Left kidney (tissue), 8 donors: ENCODE measurements at places on chromosomes 5 and 9.

GRCh38 chr5:54570916-54571315 lies 53.4 kb downstream of the SNX18 start:
- no peak for DNase-seq

DNA sequence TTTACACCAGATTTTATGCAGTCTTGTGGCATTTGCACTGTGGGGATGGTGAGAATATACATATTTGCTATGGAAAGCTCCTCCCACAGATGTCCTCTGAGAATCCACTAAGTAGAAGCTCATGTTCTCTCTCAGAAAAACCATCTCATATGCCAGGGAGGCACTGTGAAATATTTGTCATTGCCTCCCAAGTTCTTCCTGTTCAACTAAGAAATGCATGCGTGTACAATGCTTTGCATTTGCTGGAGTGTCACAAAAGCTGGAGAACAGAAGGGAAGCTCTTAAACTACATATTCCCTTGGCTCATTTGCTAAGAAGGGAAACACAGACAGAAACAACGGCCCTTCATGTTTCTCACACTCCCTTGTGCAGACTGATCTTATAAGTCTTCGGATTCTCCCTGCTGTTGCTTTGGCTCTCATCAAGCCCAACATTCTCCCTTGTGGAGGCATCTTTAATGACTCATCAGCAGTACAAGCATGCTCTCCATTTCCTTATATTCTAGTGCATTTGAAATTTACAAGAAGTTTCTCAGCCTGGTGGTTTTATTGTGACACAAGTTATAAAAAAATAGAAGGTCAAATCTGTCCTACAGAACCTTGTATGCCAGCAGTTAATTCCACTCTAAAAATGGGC lies 220.6 kb downstream of the TRIM36 start:
- no peak for DNase-seq

- no peak for DNase-seq
Observed at GRCh38 chr9:38771593-38771992, 51.7 kb upstream of the FAM240B start.

GRCh38 chr9:92563116-92564100 lies 27.6 kb upstream of the ECM2 start:
- DNase-seq: no peak

- no peak for DNase-seq
Observed at GRCh38 chr5:154970759-154971158, 29.9 kb downstream of the MRPL22 start.

DNA sequence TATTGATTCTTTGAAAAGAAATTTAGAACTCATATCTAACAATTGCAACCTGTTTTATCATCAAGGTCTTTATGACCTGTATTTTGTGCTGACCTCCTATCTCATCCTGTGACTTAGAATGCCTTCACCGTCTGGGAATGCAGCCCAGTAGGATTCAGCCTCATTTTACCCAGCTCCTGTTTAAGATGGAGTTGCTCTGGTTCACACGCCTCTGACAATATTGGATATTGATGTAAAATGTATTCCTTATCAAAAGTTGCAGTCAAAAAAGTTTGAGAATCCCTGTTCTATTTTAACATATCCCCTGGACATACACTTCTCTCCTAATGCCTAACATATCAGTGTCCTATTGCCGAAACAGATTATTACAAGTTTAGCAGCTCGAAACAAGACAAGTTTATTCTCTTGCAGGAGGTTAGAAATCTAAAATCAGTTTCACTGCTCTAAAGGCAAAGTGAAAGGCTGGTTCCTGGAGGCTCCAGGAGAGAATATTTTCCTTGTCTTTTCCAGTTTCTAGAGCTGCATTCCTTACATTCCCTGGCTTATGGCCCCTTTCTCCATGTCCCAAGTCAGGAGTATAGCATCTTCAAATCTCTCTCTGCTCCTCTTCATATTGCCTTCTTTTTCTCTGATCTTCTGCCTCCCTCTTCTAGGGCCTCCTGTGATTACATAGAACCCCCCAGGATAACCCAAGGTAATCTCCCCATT lies 31.5 kb upstream of the LVRN start:
- DNase-seq: no peak

- no peak for DNase-seq
Observed at GRCh38 chr9:98067184-98067583, 10.7 kb downstream of the NANS start.

- no peak for DNase-seq
Observed at GRCh38 chr5:163706053-163706771, 200.8 kb downstream of the MAT2B start.

GRCh38 chr9:88197016-88197415 lies 58.7 kb upstream of the SPATA31C2 start:
- no peak for DNase-seq

DNA sequence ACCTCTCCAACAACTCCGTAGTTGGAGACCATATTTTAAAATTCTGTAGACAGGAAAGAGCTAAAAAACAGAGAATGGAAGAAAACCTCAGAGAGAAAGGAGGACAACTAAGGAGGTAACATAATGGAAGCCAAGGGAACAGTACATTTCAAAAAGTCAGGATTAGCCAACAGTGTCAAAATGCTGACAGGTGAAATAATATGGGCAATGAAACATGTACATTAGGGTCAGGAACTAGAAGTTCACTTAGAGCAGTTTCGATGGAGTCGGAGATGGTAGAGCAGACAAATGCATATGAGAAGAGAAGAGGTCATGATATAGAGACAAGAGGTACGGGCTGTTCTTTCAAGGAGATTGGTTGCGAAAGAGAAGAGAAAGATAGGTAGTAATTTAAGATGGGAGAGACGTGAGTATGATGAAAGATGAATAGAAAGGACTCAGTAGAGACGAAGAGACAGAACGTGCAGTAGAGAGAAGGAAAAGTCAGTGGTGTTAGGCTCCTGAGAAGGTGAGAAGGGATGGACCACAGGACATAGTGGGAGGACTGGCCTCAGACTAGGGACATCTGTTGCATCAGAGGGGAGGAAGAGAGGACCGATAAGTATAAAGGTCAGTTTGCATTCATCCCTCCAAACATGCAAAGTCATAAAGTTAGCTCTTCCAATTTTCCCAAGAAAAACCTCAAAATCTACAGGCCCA lies 25.6 kb downstream of the NRG2 start:
- DNase-seq: no peak

DNA sequence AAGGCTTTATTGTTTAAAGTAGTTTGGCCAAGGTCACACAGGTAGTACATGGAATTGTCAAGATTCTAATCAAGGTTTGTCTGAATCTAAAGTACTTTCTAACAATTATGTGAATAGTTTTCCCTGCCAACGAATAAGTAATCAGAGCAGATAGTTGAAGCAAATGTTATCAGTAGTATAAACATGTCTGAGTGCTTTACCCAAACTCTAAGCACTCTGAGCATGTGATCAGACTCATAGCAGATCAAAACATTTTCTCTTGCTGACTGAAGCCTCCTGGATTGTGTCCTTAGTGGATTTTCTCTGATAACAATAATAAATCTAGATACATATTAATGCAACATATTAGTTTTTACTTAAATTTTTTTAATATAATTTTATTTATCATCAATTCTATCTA lies 995.0 kb downstream of the EFNA5 start:
- no peak for DNase-seq

DNA sequence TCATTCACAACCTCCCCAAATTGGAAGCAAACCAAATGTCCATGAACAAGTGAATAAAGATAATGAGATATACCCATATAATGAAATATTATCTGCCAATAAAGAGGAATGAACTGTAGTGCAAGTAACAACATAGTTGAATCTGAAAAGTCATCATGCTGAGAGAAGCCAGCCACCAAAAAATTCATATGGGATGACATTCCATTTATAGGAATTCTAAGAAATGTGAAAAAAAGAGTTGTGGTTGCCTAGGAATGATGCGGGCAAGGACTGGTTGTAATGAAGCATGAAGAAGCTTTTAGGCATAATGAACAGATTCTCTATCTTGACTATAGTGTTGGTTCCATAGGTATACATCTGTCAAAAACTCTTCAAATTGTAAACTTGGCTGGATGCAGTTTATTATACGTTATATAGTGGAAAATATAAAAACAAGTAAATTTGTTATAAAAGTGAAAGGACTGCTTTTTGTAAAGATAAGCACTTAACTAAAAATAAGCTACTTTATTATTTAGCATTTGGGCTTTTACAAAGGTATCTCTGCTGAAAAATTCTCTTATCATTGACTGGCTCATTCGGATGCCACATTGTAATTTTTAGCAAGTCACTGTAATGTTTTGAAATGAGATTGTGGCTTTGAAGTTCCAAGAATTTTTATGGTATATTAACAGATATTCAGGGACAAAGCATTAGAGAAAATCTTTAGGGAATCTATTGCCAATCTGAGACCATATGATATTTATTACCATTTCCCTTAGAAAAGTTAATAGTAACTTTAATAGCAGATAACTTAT lies 21.2 kb upstream of the TTC23L start:
- DNase-seq: no peak

DNA sequence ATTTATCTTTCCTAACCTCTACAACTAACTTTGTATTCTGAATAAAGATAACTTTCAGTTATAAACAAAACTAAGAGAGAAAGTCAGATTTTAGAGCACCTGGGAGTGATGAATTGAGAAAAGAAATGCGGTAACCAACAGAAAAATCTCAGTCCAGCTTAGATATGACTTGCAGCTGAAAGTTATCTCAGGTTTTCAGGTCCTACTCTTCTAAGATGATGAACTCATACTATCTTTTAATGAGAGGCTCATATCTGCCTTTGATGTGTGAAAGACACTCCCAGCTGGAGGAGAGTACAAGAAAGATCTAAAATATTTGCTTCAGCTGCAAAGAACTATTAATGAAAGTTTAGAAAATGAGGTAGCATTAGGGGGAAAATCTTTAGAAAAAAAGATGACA lies 190.5 kb downstream of the DENND1A start:
- no peak for DNase-seq

GRCh38 chr5:141597394-141597793 lies 21.4 kb downstream of the DIAPH1 start:
- DNase-seq: no peak

- no peak for DNase-seq
Observed at GRCh38 chr5:157827423-157827822, 31.5 kb downstream of the CLINT1 start.

DNA sequence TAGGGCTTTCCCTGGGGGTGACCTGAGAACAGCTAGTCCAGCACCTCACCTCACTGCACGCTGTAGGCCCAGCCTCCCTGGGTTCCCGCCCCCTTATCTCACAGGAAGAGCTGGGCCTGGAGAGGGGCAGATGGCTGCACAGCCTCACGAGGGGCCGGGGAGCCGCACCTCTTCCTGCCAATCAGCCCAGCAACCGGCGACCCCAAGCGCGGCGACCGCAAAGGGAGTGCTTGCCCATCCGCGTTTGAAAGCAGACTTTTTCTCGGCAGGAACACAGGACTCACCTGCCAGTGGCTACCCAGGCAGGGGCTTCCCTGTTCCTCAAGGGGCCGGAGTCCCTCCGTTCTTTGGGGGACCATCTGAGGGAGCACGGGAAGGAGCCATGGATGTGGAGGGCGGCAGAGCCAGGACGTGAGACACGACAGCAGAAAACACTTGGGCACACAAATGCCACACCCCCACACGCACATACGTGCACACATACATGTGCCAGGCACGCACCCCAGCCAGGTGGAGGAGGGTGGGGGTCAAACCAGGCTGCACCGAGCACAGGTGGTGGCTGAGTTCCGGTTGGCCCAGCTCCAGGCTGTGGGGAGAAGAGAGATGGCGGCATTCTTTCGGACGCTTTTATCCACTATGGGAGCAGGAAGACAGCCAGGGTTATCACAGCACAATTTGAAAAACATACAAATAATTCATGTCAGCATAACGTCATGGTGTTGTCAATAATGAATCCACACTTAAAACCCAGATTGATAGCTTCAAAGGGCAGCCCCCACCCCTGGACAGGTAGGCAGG lies 11.3 kb downstream of the TMEM250 start:
- DNase-seq: no peak

DNA sequence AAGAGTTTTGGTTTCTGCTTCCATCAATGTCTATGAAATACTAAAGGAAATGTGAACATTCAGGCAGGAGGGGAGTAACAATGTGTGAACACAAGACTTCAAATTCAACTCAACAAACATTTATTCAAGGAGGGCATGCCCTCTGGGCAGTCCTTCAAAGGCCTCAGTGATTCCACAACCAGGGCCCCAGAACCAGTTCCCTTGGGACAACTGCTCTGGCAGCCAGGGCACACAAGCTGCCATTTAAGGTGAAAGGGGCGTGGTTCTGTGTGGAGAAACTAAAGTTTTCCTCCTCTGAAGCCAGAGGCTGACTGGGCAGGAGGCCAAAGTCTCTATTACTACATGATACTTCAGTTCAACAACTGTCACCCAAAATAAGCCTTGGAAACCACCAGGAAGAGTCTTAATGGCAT lies 3.2 kb downstream of the RBM18 start:
- no peak for DNase-seq

- DNase-seq: peak; percentile 72
Observed at GRCh38 chr9:83334320-83334719, 203.9 kb downstream of the FRMD3 start.

DNA sequence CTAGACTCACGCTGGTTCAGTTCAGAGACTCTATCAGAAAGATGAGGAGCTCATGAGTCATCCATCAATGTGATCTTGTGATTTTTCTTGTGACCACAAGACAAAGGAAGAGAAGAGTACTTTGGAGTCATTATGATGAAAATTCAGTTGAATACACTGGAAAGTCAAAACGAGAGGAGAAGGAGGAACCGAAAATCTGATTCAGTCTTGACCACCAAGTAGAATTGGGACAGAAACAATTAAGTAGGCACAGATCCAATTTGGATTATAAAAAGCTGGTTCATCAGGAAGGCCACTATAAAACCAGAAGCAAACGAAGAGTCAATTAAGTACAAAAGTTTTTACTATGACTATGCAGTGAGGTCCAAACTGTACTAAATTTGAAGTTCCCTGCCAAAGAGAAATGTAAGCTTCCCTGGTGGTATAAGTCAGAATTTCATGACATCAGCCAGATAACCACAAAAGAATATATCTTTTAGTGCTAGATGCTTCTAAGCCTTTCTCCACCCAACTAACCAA lies 90.9 kb downstream of the THBS4 start:
- no peak for DNase-seq

DNA sequence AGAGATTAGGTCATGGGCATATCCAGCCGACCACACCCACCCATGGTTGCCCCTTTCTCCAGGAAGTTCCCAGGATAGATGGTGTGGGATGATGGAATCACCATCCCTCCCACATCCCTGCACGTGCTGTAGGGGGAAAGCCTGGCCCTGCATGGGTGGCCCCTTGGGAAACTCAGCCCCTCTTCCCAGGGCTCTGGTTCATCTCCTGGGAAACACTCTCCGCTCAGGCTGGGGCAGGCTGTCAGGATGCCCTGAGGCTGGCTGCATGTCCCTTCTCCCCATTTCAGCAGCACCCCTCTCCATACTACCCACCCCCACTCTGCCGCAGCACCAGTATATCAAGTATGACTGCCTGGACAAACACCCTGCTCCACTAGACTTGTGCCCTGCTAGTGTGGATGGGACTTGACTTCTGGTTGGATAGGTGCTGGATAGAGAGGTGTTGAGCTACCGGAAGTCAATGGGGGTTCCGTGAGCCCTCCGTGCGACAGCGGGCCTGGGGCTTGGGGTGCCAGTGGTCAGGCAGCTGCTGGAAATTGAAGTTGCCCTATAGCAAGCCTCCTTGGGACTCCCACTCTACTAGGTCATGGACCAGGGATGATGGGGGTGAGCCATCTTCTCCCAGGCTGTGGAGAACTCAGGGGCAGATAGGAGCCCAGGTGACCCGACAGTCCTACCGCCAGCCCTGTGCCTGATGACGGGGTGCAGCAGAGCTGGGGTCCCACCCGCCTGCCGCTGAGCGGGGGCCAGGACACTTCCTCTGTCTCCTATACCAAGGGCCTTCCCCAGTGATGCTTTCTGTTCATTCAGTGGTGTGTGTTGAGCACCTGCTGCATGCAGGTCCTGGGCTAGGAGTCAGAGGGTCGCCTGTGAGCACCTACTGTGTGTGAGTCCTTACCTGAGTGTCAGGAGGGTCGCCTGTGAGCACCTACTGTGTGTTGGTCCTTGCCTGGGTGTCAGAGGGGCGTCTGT lies 69.4 kb upstream of the COL5A1 start:
- DNase-seq: no peak
